Epithelial cell of proximal tubule (primary cell): ENCODE measurements at places on chromosomes 2 and 18.
A peak's percentile ranks its signal among the peaks of the same experiment; 100 is the strongest.

DNA sequence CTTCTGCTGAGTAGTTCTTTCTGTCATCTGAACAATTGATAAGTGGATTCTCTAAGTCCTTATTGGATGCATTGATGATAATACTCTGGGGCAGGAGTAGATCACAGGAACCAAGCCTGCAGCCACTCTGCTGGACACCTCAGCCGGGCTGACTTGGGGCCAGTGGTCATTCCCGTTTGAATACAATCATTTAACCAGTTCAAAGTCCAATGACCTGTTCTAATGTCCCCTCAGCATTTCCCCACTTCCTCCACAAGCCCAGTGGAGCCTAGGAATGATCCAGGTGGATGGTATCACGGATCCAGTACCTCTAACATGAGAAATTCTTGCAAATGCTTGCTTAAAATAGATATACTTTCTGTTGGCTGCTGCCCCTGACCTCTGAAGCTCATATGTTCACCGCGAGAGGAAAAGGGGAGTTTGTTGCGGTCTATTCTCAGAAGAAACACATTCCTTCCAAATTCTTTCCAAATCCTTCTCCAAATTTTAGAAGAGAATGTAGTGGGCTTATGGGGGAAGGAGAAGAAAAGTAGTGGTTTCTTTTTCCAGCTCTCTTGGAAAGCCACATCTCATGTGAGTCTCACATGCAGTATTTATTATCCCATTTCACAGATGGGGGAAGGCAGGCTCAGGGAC lies 170.9 kb downstream of the INHBB start:
- DNase-seq = no peak

- DNase-seq = no peak
These were observed 890.5 kb downstream of the CNTNAP5 start for GRCh38 chr2:124915567-124915966.

DNA sequence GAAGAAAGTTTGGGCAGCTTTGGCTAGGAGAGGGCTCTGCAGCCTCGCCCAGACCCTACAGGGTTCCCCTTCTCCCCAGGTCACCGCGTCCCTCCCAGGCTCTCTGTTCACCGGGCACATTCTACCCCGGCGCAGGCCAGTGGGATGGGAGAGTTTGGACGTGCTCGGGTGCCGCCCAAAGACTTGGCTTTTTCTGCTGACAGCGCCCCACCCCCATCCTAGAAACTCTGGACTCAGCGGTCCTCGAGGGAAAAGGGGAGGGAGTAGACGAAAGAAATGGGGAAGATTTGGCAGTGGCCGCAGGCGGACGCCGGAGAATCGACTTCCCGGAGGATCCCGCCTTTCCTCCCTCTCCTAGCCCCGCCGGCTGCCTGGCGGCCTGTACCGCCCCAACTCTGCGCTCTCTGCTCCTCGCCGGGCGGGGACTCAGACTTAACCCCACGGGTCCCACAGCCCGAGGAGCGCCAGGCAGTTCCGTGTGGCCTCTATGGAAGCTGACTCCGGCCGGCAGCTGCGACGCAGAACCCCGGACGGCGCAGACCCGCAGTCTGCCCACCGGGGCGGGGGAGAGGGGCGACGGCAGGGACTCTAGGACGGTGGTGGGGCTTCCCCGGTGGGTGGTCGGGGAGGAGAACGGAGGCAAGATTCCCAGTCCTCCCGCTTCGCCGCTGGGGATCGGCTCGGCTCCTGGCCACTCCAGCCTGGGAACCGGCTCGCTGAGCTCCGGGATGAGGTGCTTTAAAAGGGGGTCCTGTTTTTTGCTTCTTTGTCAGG lies 863 bp upstream of the SIX2 start:
- no peak for DNase-seq

GRCh38 chr18:23107718-23108117 lies 27.6 kb upstream of the CABLES1 start:
- DNase-seq = no peak

- no peak for DNase-seq
These were observed 753.9 kb upstream of the ZEB2 start for GRCh38 chr2:145273840-145274239.

DNA sequence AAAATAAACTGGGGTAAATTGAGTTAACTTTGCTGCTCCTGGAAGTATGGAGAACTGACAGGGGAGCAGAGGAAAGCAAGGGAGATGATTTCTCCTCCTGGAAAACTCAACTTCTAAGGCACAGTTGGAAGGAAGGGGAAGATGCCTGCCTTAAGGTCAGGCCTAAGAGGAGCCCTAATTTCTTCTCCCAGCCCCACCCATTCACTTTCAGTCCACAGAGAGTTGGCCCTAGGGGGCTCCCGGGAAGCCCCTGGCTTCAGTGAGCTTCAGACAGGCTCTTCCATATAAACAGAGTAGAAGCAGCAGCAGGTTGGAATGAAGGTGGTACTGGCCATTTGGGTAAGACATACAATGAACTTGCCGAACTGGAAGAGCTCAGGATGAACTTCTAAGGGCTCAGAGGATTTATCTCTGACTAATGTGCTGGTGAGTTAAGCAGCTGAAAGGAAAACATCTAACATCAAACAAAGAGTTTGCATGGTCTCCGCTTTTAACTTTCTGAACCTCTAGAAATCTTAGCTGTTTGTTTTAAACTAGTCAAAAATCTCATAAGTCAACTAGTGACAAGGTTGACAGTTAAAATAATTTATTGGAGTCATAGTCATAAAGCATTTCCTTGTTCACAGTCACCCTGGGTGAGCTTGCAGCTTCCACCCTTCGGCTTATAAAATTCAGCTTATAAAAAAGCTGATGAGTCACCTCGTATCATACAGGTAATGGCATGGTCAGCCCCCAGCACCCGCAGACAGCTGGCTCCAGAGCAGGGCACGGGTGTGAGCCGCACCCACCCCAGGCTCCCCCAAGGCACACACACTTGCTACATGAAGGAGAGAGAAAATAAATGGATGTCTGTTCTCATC lies 9.8 kb downstream of the MALL start:
- no peak for DNase-seq

DNA sequence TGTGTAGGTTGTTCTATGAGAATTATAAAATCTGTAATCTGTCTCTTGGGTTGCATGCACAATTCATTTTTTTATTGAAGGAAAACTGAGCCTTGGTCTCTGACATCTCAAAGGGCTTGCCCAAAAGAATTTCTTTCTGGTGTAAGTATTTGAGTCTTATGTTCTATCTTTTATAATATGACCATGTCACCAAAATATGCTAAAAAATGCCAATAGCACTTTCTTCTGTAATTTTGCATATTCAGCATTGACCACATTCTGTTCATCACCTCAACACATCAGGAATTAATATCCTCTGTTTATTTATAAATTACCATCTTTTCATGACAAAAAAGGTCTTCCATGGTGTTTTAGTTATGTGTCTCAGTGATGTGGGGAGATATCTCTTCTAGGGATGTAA lies 268.7 kb upstream of the TCF4 start:
- no peak for DNase-seq

- no peak for DNase-seq
These were observed 264.3 kb downstream of the NOL4 start for GRCh38 chr18:33960417-33960816.

GRCh38 chr2:168964251-168964807 lies 63.2 kb downstream of the G6PC2 start:
- DNase-seq = no peak

- DNase-seq = no peak
These were observed 18.7 kb downstream of the CLK1 start for GRCh38 chr2:200845669-200846325.

- DNase-seq = no peak
These were observed 52.5 kb upstream of the SALL3 start for GRCh38 chr18:78927156-78927555.

GRCh38 chr2:147006736-147007141 lies 838.1 kb upstream of the ACVR2A start:
- no peak for DNase-seq

GRCh38 chr2:27091746-27092695 lies 5.4 kb downstream of the KHK start:
- no peak for DNase-seq

GRCh38 chr2:202763916-202764315 lies 107.7 kb downstream of the ICA1L start:
- DNase-seq = no peak

- peak; percentile 38 for DNase-seq
These were observed 208.6 kb downstream of the MYO1B start for GRCh38 chr2:191453761-191454160.

- no peak for DNase-seq
These were observed 1246.6 kb upstream of the LRRTM1 start for GRCh38 chr2:81551040-81551634.

GRCh38 chr18:66727991-66728390 lies 124.1 kb upstream of the CDH19 start:
- DNase-seq = no peak

DNA sequence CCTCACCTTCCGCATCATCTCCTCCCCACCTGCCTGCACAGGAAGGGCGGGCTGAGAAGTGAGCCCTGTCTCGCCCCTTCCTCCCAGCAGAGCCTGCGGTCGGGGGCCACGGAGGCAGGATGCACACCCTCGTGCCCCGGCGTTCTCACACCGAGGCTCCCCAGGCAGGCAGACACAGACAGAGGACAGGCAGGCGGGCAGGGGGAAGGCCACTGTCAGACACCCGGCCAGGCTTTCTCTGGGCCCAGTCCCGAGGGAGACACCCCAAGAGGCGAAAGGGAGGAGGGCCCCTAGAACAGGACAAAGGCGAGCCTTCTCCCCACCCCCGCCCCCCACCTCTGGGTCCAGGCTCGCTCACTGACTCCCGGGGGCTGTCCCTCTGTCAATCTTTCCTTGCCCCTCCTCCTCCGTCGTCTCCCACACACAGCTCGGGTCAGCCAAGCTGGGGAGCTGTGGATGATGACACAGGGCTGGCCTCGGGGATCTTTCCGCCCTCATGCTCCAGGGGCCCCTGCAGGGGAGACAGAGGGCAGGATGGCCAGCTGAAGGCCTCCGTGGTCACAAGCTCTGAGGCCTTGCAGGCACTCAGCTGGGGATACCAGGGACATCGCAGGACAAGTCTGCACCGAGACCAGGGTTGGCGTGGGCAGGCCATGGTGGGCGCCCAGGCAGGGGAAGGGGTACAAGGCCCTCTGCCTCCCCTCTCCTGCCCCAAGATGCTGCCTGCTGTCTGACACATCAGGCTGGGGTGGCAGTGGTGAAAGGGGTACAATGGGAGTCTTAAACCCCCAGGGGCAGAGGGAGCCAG lies 24.9 kb downstream of the BIN1 start:
- no peak for DNase-seq

DNA sequence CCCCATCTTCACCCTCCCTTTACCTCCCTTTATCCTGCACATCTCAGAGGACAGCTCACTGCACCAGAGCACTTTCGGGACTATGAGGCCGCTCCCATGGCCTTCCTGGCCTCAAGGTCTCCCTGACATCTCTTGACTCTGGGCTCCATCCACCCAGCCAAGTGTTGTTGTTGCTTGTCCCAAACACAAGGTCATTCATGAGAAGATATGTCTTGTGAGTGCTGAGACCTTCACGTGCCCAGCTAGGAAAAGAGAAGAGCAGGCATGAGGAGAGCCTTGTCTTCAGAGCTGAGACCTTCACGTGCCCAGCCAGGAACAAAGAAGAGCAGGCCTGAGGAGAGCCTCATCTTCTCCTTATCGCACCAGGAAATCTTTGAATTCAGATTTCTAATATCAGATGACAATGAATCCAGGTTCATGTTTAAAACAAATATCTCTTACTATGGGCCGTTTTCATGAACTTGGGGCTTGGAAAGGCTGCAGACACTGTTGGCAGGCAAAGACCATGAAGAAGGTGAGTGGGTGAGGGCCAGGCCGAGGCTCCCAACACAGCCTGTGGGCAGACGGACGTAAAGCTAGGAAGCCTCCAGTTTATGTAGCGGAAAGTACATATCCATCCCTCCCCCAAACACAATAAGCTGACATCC lies 256.1 kb downstream of the NDUFA10 start:
- DNase-seq = no peak

DNA sequence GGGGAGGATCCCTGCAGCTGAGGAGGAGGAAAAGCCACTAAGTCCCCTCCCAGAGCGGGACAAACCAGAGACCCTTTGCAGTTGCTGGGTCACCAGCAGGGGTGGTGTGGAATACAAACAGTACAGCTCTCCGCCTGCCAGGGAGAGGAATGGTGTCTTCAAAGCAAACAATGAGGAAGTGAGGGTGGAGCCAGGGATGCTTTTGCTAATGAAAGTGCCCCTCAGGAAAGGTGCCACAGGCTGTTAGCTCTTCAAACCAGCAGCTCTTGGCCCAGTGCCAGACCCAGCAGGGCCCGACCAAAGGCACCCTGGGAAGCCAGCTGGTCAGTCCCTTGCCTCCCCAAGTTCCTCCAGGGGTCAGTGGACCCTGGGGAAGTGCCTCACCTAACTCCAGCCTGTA lies 102.8 kb downstream of the HIBCH start:
- DNase-seq = no peak

DNA sequence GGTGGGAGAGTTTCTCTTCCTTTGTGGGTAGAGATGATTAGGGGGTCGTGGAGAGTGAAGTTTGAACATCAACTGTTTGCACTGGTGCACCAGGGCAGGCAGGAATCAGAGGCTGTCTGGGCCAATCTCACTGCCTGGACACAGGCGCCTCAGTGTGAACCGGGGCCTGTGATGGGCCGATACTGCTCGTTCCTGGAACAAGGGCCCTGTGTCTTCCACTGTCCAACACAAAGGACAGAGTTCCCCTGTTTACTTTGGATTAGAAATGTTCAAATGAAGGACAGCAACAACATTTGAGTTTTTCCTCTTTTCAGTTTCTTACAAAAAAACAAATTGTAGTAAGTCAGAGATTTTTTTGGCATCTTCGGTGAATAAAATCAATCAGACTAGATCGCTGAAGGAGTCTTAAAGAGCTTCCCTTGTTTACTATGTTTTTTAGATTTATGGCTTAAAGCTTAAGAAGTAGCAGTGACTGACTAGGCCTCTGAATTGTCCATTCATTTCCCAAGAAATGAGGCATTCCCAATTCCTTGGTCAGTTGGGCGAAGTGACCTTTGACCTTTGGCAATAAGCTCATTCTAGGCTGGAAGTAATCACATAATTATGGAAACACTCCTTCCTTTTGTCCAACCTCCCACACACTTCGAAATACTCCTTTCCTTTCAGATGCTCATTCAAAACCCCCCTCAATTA lies 11.6 kb upstream of the TGFA start:
- no peak for DNase-seq

GRCh38 chr2:96123936-96124335 lies 7.6 kb upstream of the ADRA2B start:
- no peak for DNase-seq

- no peak for DNase-seq
These were observed 28.8 kb downstream of the TTC39C start for GRCh38 chr18:24043403-24043802.

- no peak for DNase-seq
These were observed 21.3 kb downstream of the APCDD1 start for GRCh38 chr18:10475654-10476291.

GRCh38 chr2:20523073-20523798 lies 76.4 kb downstream of the RHOB start:
- no peak for DNase-seq

DNA sequence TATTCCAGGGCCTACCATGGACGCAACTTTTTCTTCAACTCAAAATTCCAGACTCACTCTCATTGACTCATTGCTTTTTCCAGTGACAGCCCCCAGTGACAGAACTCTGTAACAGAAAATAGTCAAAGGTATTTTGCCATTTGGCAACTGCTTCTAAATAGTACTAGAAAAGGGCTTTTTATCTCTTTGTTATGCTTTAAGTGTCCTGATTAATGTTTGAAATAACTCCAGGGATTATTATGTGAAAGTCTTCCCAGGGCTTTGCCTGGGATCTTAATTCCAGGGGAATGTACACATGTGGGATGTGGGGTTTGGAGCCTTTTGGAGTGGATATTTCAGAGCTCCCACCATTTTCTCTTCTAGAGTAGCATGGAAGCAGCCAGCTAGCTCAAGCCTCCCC lies 198.8 kb downstream of the KCNS3 start:
- DNase-seq = no peak

- no peak for DNase-seq
These were observed 101.0 kb upstream of the SIX3 start for GRCh38 chr2:44840503-44840850.
